ENCODE measurements at places on chromosomes 6 and 20.
A peak's percentile ranks its signal among the peaks of the same experiment; 100 is the strongest.

DNA sequence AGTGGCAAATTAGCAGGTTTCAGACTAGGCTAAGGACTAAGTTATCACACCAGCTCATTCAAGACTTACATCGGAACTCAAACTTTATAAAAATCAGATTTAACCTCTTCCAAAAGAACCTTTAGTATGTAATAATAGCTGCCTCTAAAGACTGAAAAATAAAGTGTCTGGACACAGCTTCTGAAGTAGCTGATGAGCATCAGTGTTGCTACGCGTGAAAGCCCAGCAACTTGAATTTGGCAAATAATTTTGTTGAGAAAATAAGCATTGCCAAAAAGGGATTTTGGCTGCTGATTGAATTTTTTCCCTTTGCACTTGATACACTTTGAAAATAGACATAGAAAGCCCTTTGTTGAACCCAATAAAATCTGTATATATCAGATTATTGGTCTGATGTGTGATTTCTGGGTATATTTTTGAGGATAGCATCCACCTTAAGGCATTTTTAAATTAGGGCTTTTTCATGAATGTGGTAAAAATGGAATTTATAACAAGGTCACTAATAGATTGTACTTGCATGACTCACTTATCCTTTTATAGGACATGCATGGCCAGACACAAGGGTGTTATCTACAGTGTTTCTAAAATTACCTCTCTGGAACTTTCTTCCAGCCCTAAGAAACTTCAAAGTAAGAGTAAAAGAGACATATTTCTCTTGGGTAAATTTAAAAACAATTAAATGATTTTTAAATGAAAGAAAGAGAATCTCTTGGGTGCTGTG is 350.4 kb downstream of the TENT5A start:
- no peak for DNase-seq

GRCh38 chr20:6184086-6184485 is 61.3 kb upstream of the FERMT1 start:
- no peak for DNase-seq

GRCh38 chr6:74606582-74607071 is 599.2 kb downstream of the COL12A1 start:
- DNase-seq, result no peak

DNA sequence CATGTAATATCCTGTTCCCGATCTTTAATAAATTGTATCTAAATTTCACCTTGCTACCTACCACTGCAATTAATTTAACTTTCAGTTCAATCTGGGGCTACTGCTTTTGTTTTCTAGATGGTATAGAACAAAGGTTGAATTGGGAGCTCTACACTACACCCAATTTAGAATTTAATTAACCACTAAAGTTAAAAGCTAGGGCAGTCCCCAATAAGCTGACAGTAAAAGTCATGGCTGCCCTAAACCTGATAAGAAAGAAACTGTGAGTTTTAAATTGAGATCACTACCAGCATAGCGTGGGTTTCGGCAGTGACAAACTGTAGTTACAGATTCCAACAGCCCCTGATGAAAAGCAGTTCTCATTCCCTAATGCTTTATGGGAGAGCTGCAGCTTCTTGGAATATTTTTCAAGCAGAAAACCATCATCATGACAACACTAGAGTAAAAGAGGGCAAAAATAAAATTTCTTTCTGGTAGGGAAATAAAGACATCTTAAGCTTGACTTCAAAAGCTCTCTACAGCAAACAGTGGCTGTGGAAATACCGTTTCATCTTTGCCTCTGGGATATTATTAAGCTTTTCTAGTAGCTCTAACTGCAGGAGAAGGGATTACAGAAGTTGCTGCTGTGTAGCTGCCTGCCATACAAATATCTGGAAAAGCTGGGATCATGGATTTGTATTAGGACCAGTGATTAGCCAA is 1372.1 kb downstream of the EPHA7 start:
- DNase-seq, result no peak

- no peak for DNase-seq
Observed at GRCh38 chr6:25219917-25220278, 59.3 kb upstream of the CARMIL1 start.

- DNase-seq, result no peak
Observed at GRCh38 chr6:87918461-87918941, 129.1 kb upstream of the SPACA1 start.

DNA sequence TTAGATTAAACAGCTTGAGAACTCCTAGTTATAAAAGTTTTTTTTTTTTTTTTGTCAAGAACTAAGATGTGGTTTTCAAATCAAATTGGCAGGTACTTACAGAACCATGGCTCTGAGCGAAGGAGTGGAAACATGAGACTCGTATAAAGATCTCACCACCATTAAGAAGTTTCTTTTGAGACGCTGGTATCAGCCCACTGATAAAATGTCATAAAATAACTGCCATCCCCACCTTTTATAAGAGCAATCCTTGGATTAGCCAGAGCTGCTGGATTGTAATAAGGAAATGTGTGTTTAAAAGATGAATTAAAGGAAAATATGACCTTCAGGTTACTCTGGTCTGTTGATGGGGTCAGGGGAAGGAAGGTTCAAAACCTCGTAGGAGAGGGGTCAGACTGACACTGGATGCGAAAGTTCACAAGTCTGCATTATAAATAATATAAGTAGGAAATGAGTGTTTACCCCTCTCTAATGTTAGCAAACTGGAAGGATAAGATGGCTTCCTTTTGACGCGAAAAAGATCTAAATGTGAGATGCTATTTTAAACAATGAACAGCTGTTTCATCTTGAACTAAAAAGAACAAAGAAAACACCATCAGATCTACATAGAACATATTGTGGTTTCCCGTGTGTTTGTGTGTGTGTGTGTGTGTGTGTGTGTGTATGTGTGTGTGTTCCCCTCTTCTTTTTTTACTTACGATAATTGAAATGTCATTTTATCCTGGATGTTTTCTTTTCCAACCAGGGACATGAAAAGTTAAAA is 386.8 kb upstream of the JAG1 start:
- no peak for DNase-seq

DNA sequence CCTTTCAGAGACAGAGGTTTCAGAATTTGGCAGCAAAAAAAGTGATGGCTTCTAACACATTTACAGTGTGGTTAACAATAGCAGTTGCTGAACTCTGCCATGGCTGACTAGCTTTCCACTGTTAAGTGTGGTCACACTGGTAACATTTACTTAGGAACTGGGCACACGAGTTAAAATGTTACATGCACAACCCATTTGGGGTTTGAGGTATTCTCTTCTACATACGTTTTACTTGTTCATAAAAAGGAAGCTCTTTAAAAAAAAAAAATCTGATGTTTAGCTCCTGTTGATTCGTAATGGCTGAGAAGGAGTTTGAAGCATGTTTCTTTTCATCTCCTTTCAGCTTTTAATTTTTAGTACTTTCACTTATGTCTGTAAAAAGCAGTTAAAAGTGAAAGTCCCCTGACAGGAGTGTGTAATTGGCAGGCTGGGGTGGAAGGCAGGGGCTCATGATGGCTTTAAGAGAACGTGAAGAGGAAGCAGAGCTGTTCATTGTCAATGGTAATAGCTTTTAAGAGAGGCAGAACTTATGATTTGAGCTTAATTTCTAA is 245.9 kb downstream of the FARS2 start:
- no peak for DNase-seq

- peak; percentile 50 for DNase-seq
Observed at GRCh38 chr20:37276494-37277252, 12.8 kb upstream of the MANBAL start.

GRCh38 chr20:8855315-8855714 is 213.6 kb upstream of the PLCB4 start:
- DNase-seq, result no peak

DNA sequence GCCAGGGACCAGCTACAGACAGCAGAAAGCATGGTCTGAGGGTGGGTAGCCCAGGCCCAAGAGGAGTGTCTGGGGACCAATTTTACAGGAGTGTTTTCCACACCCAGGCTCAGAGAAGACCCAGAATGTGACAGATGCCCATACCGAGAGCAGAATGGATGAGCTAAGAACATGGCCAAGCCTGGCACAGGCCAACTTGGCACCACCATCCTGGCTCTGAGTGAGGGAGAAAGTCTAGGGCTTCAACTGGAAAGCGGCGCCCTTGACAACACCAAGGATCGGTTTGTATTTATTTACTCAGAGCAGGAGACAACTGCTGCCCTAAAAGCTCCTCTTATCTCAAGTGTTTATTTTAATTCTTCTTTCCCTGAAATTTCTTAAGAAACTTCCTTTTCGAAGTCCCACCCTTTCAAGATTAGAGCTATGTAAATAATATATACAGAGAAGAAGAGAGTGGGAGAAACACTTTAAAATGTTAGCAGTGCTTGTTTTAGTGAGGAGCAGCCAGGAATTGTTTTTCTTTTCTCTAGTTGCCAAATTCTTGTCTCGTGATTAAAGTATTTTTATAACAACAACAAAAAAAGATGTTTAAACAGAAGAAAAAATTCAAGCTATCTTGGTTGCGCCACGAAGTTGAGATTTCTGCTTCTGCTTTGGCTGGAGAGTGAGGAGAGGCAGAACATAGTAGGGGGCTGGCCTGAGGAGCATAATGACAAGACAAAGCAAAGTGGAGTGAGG is 16.2 kb downstream of the TNXB start:
- no peak for DNase-seq

- DNase-seq, result no peak
Observed at GRCh38 chr6:70394518-70395300, 18.6 kb upstream of the FAM135A start.

DNA sequence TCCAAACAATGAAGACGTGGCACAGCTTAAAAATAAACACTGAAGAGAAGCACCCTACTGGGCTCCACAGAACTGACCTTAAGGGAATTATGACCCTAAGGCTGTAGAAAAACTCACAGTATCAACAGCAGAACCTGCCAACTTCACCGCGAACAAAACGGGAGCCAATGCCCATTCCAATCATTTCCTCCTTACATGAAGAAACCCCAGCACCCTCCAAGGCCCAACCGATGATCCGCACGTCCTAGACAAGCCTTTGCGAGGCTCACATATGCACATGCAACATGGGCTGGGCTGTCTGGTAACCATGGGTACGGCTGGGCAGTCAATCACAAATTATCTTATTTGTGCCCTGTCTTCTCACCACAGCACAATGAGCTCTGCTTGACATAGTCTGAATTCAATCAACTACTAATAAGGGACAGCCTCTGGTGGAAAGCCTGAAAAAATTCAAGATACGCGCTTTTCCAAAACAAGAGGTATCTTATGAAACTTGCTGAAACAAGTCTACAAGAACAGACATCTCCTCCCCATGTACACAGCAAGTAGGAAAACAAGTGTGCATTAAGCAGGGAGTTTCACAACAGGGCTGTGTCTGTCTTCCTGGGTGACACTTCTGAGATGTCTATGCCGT is 1.7 kb downstream of the DIDO1 start:
- no peak for DNase-seq

- no peak for DNase-seq
Observed at GRCh38 chr20:34210271-34210670, 31.0 kb upstream of the ASIP start.

DNA sequence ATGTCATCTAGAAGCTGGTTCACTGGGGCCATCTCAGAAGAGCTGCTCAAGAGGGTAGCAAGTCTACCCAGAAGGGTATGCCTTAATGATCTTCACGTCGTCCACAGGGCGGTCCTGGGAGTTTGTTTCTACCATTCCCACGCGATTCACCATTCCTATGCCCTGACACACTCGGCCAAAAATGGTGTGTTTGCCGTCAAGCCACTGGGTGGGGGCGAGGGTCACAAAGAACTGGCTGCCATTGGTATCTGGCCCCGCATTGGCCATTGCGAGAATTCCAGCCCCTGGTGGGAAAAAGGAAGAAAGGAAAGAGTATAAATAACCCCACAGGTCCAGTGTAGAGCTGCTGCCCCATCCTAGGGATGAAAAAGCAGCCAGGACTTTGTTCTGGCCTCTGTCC is 16.5 kb upstream of the CPNE5 start:
- no peak for DNase-seq

DNA sequence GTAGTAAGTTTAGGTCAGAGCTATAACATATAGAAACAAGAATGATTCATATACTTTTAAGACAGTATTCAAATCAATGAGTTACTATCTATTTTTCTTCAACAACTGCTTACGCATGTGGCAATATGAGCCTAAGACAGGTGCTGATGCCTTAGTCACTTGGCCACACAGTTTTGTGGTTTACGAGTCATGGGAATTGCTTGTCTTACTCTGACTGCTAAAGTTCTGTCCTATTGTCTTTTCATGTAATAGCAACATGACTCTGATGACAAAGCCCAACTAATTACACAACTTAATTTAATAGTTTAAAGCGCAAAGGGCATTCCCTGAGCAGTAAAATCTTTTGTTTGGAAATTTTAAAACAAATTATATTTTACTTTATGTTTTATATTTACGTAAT is 159.3 kb upstream of the CENPW start:
- no peak for DNase-seq

DNA sequence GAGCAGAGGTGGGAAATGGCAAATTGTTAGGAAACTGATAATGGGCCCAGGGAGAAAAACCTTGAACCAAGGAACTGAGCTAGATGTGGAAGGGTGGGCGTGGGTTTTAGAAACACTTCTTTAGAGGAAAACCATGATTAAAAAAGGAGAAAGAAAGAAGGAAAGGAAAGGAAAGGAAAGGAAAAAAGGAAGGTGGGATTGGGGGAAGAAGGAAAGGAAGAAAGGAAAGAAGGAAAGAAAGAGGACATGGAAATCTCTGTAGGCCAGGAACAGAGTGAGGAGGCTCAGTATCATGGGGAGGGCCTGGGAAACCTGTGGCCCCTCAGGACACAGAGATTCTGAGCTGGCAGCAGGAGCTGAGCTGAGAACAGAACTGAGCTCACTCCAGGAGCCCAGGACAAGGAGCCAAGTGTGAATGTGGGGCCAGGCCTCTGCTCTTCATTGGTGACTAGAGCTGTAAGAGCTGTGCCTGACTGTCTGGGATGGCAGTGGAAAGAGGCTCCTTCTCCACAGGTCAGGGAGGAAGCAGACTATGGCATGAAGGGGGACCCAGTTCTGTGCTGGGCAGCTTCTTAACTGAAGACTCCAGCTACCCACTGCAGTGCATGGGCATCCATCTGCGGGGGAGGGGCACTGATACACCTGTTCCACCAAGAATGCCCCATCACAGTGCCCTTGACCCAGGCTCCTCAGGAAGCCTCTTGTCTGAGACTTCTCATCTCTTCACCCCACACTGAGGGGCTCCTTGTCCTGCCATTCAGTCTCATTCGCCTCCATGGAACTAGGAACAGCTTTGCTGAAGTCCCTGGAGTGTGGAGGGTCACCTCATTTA is 116.1 kb upstream of the BACH2 start:
- DNase-seq, result no peak

DNA sequence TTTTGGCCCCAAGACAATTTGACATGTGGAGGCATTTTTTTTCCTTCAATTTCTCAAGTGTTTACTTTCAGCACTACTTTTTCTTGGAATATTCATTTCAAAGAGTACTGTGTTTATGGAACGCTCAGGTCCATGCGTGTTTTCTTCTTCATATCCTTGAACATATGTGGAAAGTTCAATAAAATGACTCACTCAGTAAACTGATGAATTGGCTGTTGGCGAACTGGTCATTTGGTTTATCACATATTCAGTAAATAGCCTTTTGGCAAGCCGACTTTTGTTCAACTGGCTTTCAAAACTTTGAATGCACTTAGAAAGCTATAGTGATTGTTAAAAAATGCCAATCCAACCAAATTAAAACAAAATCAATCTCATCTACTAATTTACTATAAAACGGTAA is 964.6 kb upstream of the SLC35B3 start:
- DNase-seq, result no peak

All from NCI-H2081 (cell line).